Activated B cell treated with CpG ODN at 0.5 μM for 24 hours (primary cell): ENCODE measurements at places on chromosomes 3 and 15.

- peaks cover 5% of the 10 kb centered on the region for H3K4me1 ChIP-seq
- no peak for DNase-seq
- no peaks in the 10 kb centered on the region for H3K27me3 ChIP-seq
- H3K36me3 ChIP-seq: peaks cover 50% of the 10 kb centered on the region
These were observed 113.6 kb downstream of the SCAPER start for GRCh38 chr15:76791511-76791910.

DNA sequence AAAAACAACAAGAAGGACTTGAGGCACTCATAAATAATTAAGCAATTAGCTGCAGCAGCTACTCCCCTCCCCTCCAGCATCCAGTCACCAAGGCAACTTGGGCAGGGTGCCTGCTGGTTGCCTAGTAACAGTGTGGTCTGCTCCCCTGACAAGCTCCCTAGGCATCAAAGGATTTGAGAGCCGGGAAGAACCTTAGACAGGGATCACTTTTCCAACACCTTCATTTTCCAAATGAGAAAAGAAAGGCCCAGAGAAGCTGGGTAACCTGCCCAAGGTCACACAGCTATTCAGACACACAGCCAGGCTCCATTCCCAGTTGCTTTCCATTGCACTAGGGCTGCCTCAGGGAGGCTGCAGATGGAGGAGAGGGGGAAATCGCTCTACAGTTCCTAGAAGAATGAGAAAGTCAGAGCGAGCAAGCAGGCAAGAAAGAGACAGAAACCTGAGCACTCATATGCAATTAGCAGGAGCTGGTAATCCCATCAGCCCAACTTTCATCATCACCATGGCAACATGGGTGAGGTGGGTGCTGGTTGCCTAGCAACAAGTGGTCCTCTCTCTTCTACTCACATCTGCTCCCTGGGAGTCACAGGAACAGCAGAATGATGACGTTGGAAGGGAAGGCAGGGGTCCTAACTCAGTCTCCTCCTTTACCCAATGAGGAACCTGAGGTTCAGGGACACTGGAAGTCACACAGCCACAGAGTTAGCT, 3.6 kb upstream of the EIF4E3 start:
- no peaks in the 10 kb centered on the region for H3K36me3 ChIP-seq
- no peak overlapping the region for H3K27ac ChIP-seq
- peaks cover 22% of the 10 kb centered on the region for H3K4me1 ChIP-seq
- DNase-seq: no peak

DNA sequence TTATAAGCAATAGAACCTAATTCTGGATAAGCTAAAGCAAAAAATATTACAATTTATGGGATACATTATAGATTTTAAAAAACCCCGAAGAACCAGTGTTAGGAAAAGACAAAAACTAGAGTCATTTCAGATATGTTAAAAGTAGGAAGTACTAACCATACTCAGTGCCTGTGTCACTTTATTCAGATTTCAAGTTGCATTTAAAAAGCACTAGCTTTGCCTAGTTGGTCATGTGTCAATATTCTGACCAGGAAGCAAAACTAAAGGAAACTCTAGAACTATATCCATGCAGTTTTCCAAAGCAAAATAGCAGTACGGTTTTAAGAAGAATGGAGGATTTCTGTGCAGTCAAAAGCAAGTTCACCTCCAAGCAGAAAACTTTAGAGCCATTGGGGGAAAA, 88.4 kb downstream of the RAP2B start:
- H3K4me3 ChIP-seq: no peak overlapping the region
- H3K27ac ChIP-seq: peak overlapping the region; percentile 26
- peaks cover 11% of the 10 kb centered on the region for H3K4me1 ChIP-seq
- H3K27me3 ChIP-seq: no peaks in the 10 kb centered on the region

GRCh38 chr3:103247459-103247858, 812.6 kb downstream of the ZPLD1 start:
- H3K4me1 ChIP-seq: no peaks in the 10 kb centered on the region
- no peak overlapping the region for H3K27ac ChIP-seq
- H3K36me3 ChIP-seq: no peaks in the 10 kb centered on the region
- no peaks in the 10 kb centered on the region for H3K27me3 ChIP-seq
- no peak for DNase-seq

DNA sequence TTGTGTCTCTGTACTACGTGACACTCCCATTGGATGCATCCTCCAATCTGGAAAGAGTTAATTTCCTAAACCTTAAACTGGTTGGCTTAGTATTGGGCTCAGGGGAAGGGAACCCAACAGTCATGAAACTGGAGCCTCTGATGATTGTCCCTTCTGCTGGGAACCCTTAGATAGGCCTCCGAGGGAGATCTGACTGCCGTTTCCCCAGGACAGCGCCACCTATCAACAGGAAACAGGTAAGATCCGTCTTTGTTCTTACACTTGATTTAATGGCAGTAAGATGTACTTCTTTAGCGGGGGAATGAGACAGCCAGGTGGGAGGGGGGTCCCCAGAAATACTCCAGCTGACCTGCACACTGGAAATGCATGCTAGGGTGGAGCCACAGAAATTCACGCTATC, 1749.6 kb downstream of the SI start:
- DNase-seq: no peak
- no peak overlapping the region for H3K4me3 ChIP-seq
- no peak overlapping the region for H3K27ac ChIP-seq
- no peaks in the 10 kb centered on the region for H3K27me3 ChIP-seq

- H3K4me3 ChIP-seq: no peak overlapping the region
- no peak overlapping the region for H3K27ac ChIP-seq
- DNase-seq: no peak
- H3K4me1 ChIP-seq: no peaks in the 10 kb centered on the region
These were observed 96.4 kb upstream of the NANOGP8 start for GRCh38 chr15:35181538-35181937.

GRCh38 chr15:77710637-77711036, 77.9 kb upstream of the LINGO1 start:
- H3K4me1 ChIP-seq: no peaks in the 10 kb centered on the region
- DNase-seq: no peak
- H3K27me3 ChIP-seq: peaks cover 7% of the 10 kb centered on the region
- no peak overlapping the region for H3K4me3 ChIP-seq
- H3K36me3 ChIP-seq: no peaks in the 10 kb centered on the region

DNA sequence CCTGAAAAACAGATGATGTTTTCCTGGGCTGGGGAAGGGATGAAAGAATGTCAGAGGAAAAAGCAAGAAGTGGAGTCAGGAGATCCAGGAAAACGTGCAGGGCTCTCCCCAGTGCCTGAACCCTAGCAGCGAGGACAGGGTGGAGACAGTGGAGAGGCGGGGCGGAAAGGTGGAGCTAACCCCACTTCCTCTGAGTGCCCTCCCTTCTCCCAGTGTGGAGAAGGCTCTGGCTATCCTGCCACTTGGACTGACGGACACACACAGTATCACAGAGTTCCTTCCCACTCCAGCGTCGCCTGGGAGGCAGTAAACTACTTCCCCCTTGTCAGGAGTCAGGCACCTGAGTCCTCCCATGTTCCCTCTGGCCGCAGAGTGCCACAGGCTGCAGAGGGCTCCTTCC, 125.3 kb upstream of the CHRNA7 start:
- no peak overlapping the region for H3K27ac ChIP-seq
- no peak for DNase-seq
- H3K27me3 ChIP-seq: no peaks in the 10 kb centered on the region
- H3K4me1 ChIP-seq: no peaks in the 10 kb centered on the region
- H3K4me3 ChIP-seq: no peak overlapping the region

DNA sequence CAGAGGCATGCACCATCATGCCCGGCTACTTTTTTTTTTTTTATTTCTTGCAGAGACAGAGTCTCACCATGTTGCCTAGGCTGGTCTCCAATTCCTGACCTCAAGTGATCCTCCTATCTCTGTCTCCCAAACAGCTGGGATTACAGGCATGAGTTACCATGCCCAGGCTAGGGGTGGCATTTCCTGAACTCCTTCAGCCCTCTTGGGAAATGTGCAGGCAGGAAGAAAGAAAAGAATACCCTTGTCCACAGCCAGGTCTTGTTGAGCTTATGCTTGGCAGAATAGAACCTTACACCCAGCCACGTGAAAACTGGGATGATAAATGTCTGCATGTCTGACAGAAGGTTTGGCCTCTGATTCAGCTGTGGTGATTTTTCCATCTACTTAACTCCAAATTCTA, 30.2 kb upstream of the SNRPN start:
- no peaks in the 10 kb centered on the region for H3K4me1 ChIP-seq
- no peak overlapping the region for H3K4me3 ChIP-seq
- H3K36me3 ChIP-seq: no peaks in the 10 kb centered on the region
- no peak overlapping the region for H3K27ac ChIP-seq
- H3K27me3 ChIP-seq: no peaks in the 10 kb centered on the region

GRCh38 chr3:158097081-158097592, 9.1 kb downstream of the SHOX2 start:
- no peak overlapping the region for H3K27ac ChIP-seq
- peaks cover 21% of the 10 kb centered on the region for H3K4me1 ChIP-seq
- DNase-seq: no peak
- H3K4me3 ChIP-seq: peak overlapping the region; percentile 98
- peaks cover 54% of the 10 kb centered on the region for H3K27me3 ChIP-seq
- H3K36me3 ChIP-seq: peaks cover 7% of the 10 kb centered on the region

- DNase-seq: no peak
- H3K36me3 ChIP-seq: no peaks in the 10 kb centered on the region
- H3K27me3 ChIP-seq: no peaks in the 10 kb centered on the region
- peaks cover 40% of the 10 kb centered on the region for H3K4me1 ChIP-seq
- H3K4me3 ChIP-seq: no peak overlapping the region
These were observed 129.9 kb upstream of the HES1 start for GRCh38 chr3:194005930-194006501.

DNA sequence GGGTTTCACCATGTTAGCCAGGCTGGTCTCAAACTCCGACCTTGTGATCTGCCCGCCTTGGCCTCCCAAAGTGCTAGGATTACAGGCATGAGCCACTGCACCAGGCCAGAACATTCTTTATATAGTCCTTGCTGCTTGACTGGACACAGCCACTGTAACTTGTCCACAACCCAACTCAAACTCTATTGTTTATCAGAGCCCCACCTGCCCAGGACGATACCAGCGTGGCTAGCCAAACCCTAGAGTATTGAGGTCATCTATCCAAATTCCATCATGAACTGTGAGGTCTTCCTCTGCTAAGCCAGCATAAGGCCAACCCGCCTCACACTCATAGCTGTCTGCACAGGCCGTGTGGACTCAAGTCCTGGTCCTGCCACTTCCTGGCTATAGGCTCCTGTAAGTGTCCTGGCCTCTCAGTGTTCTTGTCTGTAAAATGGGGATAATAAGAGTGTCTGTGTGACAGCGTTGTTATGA, 63.9 kb downstream of the DAPK2 start:
- H3K27ac ChIP-seq: no peak overlapping the region
- no peak for DNase-seq
- no peak overlapping the region for H3K4me3 ChIP-seq

DNA sequence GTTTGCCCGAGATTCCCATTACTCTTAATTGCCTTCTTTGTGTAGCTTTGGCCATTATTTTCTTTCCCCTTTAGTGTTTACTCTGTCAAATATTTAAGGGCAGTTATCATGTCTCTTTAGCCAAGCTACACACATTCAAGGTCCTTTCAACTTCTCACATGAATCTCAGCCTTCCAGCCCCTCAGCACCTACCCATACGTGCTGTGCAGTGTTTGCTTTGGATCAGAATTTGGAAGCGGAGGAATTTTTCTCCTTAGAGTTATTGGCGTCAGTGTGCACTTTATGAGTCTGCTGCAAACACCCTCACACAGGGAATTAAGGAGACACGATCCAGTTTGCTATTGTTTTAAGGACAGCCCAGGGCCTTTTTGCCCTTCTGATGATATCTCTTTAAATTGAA, 231.6 kb downstream of the CACNA2D3 start:
- DNase-seq: no peak
- no peaks in the 10 kb centered on the region for H3K27me3 ChIP-seq
- H3K36me3 ChIP-seq: no peaks in the 10 kb centered on the region
- H3K4me3 ChIP-seq: no peak overlapping the region

- no peak overlapping the region for H3K4me3 ChIP-seq
- no peaks in the 10 kb centered on the region for H3K27me3 ChIP-seq
- H3K4me1 ChIP-seq: peaks cover 6% of the 10 kb centered on the region
These were observed 415.3 kb downstream of the TIGIT start for GRCh38 chr3:114709102-114709501.

DNA sequence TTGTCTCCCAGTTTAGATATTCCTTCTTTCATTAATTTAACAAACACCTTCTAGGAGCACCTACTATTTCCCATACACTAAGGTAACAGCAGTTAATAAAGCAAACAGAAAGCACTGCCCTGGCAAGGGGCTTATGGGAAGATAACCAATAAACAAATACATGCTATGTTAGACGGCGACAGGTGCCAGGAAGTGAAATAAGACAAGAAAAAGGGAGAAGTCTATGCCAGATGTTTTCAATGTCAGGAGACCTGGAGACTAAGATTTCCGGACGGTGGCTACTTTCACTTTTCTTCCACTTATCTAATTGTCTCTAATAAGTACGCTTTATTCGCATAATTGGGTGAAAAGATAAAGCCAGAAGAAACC, 32.5 kb upstream of the ZNF445 start:
- peak overlapping the region; percentile 95 for H3K4me3 ChIP-seq
- H3K36me3 ChIP-seq: peaks cover 23% of the 10 kb centered on the region
- H3K27ac ChIP-seq: peak overlapping the region; percentile 92
- no peaks in the 10 kb centered on the region for H3K27me3 ChIP-seq

GRCh38 chr15:88385078-88385700, 82.0 kb downstream of the MRPL46 start:
- no peak overlapping the region for H3K4me3 ChIP-seq
- no peaks in the 10 kb centered on the region for H3K36me3 ChIP-seq
- H3K27me3 ChIP-seq: no peaks in the 10 kb centered on the region
- no peak for DNase-seq
- no peaks in the 10 kb centered on the region for H3K4me1 ChIP-seq

GRCh38 chr3:166527325-166527724, 690.1 kb upstream of the BCHE start:
- no peaks in the 10 kb centered on the region for H3K27me3 ChIP-seq
- H3K36me3 ChIP-seq: no peaks in the 10 kb centered on the region
- H3K4me3 ChIP-seq: no peak overlapping the region
- H3K27ac ChIP-seq: no peak overlapping the region
- H3K4me1 ChIP-seq: no peaks in the 10 kb centered on the region

GRCh38 chr3:172152874-172153273, 113.5 kb downstream of the FNDC3B start:
- peaks cover 11% of the 10 kb centered on the region for H3K4me1 ChIP-seq
- no peaks in the 10 kb centered on the region for H3K36me3 ChIP-seq
- peaks cover 11% of the 10 kb centered on the region for H3K27me3 ChIP-seq

GRCh38 chr3:137582484-137582883, 181.6 kb upstream of the SOX14 start:
- H3K4me1 ChIP-seq: no peaks in the 10 kb centered on the region
- H3K36me3 ChIP-seq: no peaks in the 10 kb centered on the region
- no peak for DNase-seq
- H3K27me3 ChIP-seq: no peaks in the 10 kb centered on the region
- H3K27ac ChIP-seq: no peak overlapping the region

- DNase-seq: peak; percentile 62
- H3K4me1 ChIP-seq: peaks cover 93% of the 10 kb centered on the region
- H3K36me3 ChIP-seq: no peaks in the 10 kb centered on the region
- H3K4me3 ChIP-seq: peak overlapping the region; percentile 78
- peak overlapping the region; percentile 99 for H3K27ac ChIP-seq
These were observed 139.3 kb downstream of the FOXP1 start for GRCh38 chr3:71444028-71444860.

DNA sequence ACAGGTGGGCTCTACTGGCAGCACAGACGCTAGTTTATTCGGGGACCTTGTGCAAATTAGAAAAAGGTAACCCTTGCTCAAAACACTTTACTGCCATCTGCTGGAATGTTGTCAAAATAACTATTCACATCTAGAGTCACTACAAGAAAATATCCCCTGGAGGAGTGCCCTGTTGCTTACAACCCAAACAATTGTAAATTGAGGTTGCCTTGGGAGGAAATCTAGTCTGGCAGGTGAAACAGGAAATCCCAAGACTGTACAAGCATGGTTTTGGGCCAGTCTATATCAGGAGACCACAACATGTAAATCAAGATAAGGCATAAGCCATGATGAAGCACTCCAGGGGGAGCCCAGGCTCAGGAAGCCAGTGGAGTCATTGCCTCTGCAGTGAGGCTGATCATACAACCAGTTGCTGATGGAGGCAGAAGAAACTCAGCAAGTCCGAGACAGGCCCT, 136.8 kb upstream of the ACP3 start:
- no peak for DNase-seq
- H3K4me1 ChIP-seq: no peaks in the 10 kb centered on the region
- H3K27me3 ChIP-seq: peaks cover 15% of the 10 kb centered on the region
